ENCODE measurements at places on chromosomes 5 and 9.

- no peak for DNase-seq
These were observed 78.7 kb downstream of the NRG2 start for GRCh38 chr5:139964266-139964993.

- DNase-seq, result peak; percentile 92
These were observed 146.6 kb upstream of the TUT7 start for GRCh38 chr9:86500667-86501435.

- no peak for DNase-seq
These were observed 360.8 kb upstream of the PANK3 start for GRCh38 chr5:168939887-168940544.

- DNase-seq, result peak; percentile 66
These were observed 107.9 kb upstream of the FREM1 start for GRCh38 chr9:15018096-15018637.

DNA sequence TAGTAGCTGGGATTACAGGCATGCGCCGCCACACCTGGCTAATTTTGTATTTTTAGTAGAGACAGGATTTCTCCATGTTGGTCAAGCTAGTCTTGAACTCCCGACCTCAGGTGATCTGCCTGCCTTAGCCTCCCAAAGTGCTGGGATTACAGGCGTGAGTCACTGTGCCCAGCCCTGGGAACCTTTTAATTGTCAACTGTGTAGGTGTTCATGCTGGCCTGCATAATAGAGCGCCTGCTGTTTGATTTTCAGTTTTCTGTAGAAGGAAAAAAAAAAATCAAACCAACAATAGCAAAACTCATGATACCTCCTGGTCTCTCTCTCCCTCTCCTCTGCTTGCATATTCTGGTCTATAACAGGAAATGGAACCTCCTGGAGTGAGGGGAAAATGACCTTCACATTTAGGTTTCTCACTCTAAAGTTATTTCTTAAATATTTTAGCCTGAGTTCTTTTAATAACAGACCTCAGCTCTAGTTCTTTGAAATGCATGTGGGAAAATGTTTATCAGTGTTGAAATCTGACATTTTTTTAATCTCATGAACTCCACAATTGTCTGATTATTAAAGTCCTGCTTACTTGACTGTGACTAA is 51.7 kb downstream of the EXOSC2 start:
- DNase-seq, result no peak

DNA sequence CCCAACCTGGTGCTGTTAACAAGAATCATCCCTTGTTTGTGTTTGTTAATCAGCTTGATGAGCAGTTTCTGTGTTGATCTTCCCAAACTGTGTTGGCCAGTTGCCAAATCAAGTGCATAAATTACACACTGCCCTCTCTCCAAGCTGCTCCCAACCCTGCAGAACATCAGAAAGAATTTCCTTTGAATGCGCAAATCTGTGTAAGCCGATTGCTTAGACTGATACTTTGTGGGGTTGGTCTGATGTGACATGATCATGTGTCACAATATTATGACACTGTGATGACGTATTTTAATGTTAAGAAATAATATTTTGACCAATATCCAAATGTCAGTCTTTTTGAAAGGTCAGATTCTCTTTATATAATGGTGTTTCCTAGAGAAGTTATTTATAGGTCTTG is 766.4 kb upstream of the WWC1 start:
- no peak for DNase-seq

Data from foreskin keratinocyte (primary cell).